ENCODE measurements at places on chromosomes 13 and 19. TPM values are rescaled to one million over a fixed set of nuclear protein-coding genes. Genes with fewer than 3 reads are reported as not detected.

Gene IGFLR1
- 1.1 TPM for total RNA-seq

Gene SHD
- total RNA-seq: not detected

Gene DHPS
- 41.6 TPM for total RNA-seq

Gene CAMSAP3
- total RNA-seq: 0.13 TPM

Gene DPP9
- total RNA-seq: 69.8 TPM

Gene KLK14
- total RNA-seq: not detected

Gene BST2
- total RNA-seq: 35.6 TPM

Gene TUBA3C
- not detected for total RNA-seq

Gene TRAPPC5
- 49.9 TPM for total RNA-seq

Gene CRX
- not detected for total RNA-seq

Gene GPR4
- 15.7 TPM for total RNA-seq

Gene MCOLN1
- total RNA-seq: 7.0 TPM

Gene ARHGAP45
- 6.8 TPM for total RNA-seq

Gene LILRA5
- total RNA-seq: not detected

Gene STARD13
- total RNA-seq: 42.8 TPM

Gene MISP3
- total RNA-seq: 0.29 TPM

Gene KLHL1
- not detected for total RNA-seq

Gene ABHD17A
- total RNA-seq: 82.8 TPM

Gene ZNF285
- 3.5 TPM for total RNA-seq

Gene TNFAIP8L1
- total RNA-seq: 22.7 TPM

Gene PLPPR3
- total RNA-seq: 0.40 TPM

Gene CHERP
- 13.4 TPM for total RNA-seq

Gene CCDC70
- not detected for total RNA-seq

Gene KCNN4
- total RNA-seq: 0.53 TPM

Gene NLRP11
- total RNA-seq: not detected

Gene APOC4
- not detected for total RNA-seq

Gene SMIM24
- total RNA-seq: not detected

Gene NKPD1
- total RNA-seq: under 0.01 TPM

Gene SGCG
- total RNA-seq: not detected

Gene HPN
- not detected for total RNA-seq

Gene ZNF260
- total RNA-seq: 22.7 TPM

Gene PSPN
- 0.93 TPM for total RNA-seq

Gene GRIN2D
- total RNA-seq: 0.57 TPM

Gene ZSWIM9
- total RNA-seq: 2.9 TPM

Gene IGLON5
- total RNA-seq: not detected

Gene FUT1
- total RNA-seq: 5.5 TPM

Gene ZNF234
- 8.5 TPM for total RNA-seq

Gene ADGRE1
- total RNA-seq: not detected

Gene CASP14
- total RNA-seq: not detected

Gene DHDH
- total RNA-seq: not detected

Gene CGB1
- total RNA-seq: not detected

Gene PNMA8A
- total RNA-seq: 7.3 TPM

Gene ZNF471
- total RNA-seq: 2.1 TPM

Gene DGKH
- total RNA-seq: 36.3 TPM

Gene ZNF557
- 10.9 TPM for total RNA-seq

Gene ZSCAN4
- not detected for total RNA-seq

Gene PSG4
- total RNA-seq: not detected

Gene ZNF790
- total RNA-seq: 7.4 TPM

Gene WDR88
- total RNA-seq: not detected

Measured in thoracic aorta endothelial cell (primary cell).